ENCODE measurements at places on chromosomes 16 and 17.

DNA sequence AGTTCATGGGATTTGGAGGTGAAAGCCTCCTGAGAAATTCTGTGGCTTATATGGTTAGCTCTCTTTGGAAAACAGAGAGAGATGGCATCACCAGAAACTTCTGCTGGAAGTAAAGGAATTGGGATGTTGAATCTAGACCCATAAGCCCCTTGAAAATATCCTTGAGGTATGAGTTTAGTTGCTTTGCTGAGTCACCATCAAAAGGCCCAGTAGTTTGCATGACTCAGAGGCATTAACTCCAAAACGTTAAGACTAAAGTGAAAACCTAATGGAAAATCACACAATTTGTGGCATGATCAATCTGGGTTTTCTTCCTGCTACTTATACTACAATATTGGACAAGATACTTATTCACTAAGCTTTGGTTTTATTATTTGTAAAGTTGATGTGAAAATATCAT lies 349.2 kb upstream of the SALL1 start:
- DNase-seq: no peak

DNA sequence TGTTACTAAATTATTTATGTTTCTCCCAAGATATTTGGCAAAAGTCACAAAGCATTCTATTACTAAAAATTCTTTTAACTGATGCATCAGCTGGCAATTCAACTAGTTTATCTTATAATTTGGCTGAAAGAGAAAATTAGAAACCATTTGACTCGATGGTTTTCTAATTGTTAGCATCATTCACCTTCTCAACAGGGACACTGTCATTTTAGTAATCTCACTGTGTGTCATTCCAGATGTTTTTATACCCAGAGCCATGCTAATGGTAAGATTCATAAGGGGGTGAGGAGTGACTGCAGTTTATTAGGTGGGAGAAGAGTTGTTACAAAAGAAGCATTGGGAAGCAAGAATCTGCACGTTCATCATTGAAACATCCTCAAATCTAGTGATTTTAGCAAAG lies 124.9 kb downstream of the ABCA8 start:
- DNase-seq: no peak

GRCh38 chr17:10687499-10687898 lies 9.8 kb downstream of the SCO1 start:
- no peak for DNase-seq

GRCh38 chr17:29524692-29525091 lies 42.1 kb downstream of the ABHD15 start:
- DNase-seq: no peak

DNA sequence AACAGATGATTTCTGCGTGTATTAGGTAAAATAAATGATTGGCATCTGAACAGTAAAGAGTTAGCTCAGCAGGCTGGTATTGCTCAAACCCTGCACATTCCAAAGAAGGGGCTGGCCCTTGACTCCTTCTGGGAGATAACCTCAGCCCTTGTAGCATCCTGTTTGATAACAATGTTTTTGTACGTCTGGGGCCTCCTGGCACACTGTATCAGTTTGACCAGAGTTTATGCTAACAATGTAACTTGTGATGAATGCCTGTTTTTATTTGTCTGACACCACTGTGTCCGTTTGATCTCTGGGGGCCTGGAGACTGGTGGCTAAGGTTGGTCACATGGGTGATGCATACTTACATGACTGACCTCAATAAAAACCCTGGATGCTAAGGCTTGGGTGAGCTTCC lies 43.8 kb upstream of the NDRG4 start:
- DNase-seq: no peak

DNA sequence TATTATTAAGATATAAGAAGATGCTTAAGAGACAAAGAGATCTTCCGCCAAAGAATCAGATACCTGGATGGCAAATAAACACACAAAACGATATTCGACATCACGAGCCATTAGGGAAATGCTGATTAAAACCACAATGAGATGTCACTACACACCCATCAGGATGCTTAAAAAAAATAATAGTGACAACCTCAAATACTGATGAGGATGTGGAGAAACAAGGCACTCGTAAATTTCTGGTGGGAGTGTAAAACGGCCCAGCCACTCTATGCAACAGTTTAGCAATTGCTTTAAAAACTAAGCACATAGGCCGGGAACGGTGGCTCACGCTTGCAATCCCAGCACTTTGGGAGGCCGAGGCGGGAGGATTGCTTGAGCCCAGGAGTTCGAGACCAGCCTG lies 39.4 kb downstream of the TBC1D16 start:
- DNase-seq: no peak

GRCh38 chr17:17516941-17517720 lies 20.9 kb upstream of the RASD1 start:
- no peak for DNase-seq

DNA sequence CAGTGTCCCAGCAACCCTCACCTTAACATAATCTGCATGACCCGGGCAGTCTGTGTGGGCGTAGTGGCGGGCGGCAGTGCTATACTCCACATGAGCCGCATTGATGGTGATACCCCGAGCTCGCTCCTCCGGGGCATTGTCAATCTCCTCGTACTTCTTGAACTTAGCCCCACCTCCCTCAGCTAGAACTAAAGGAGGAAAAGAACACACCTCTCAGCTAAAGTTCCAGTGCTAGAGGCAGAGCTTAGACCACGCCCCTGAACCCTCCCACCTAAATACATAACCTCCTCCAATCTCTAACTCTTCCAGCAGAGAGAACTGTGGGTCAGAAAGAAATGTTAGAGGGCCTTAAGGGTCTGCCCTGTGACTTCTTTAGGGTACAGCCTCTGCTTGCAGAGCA lies 855 bp downstream of the TUFM start:
- no peak for DNase-seq

GRCh38 chr16:73355981-73356380 lies 308.1 kb upstream of the ZFHX3 start:
- DNase-seq: no peak
